ENCODE measurements at places on chromosomes 5 and 9. TPM values are rescaled to one million over a fixed set of nuclear protein-coding genes. Genes with fewer than 3 reads are reported as not detected.

DNA sequence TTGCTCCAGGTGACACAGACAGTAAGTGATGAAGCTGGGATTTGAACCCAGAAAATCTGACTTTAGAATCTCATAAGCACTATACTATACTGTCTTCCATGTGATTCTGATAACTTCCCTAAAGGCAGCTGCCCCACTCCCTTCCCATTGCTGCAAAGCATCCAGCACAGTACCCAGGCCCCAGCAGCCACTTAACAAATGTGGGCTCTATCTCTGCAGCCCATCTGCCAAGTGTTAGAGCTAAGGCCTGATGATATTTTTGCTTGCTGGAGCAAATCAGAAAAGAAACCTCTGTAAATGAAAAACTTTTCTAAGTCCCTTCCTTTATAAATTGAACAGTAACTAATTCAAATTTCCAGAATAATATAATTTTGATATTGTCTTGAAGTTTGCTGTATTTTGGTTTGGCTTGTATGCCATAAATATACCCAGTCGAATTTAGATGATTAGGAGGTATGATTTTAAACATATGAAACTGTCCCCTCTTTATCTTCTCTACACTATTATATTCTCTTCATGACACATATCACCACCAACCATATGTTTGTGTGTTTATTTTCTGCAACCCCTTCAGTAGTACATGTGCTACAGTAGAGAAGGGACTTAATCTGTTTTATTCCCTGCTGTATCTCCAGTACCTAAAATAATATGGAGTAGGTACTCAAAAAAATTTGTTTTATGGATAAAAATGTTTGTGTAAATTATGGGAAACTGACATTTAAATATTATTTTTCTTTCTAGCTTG lies 63.8 kb downstream of the SMIM15 start:
- H3K36me3 ChIP-seq = no peaks in the 10 kb centered on the region
- H3K4me3 ChIP-seq = no peak overlapping the region
- DNase-seq = no peak
- H3K27me3 ChIP-seq = no peaks in the 10 kb centered on the region

DNA sequence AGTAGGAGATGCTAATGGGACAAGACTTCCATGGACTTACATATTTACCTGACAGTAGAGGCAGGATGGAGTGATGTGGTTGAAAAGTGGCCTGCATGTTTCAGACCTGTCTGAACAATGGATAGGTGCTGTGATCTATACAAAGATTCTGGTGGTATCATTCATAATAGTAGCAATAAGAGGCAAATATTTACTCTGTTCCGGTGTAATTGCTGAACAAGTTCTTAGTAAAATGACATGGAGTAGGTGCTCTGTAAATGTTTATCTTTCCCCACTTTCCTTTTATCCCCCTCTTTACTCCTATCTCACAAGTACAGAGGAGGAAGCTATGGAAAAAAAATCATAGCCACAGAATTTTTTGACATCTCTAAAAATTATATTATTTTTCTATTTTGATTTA lies 159.0 kb upstream of the SLC12A2 start:
- no peaks in the 10 kb centered on the region for H3K4me1 ChIP-seq
- no peaks in the 10 kb centered on the region for H3K36me3 ChIP-seq
- DNase-seq = no peak

DNA sequence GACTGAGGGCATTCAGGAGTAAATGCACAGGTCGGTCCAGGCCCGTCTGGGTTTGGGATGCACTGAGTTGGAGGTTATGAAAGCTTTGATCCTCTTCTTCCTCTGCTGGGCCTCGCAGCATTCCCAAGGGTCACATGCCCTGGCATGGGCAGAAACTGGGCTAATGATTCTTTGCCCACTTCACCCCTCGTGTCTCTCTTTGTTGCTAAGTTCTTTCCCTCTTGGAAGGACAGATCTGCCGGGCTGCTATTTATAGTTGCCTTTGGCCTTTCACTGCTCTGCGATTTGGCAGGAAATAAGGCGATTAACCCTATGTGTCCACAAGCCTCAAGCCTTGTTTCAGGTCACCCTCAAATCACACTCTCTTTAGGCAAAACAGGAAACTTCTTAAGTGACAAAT lies 66.9 kb downstream of the ENTREP1 start:
- peaks cover 7% of the 10 kb centered on the region for H3K4me1 ChIP-seq
- no peak overlapping the region for H3K27ac ChIP-seq
- H3K27me3 ChIP-seq = no peaks in the 10 kb centered on the region
- H3K36me3 ChIP-seq = no peaks in the 10 kb centered on the region
- no peak overlapping the region for H3K4me3 ChIP-seq

- H3K4me1 ChIP-seq = peaks cover 7% of the 10 kb centered on the region
- no peak overlapping the region for H3K27ac ChIP-seq
- H3K36me3 ChIP-seq = no peaks in the 10 kb centered on the region
- no peak overlapping the region for H3K4me3 ChIP-seq
These were observed 185.6 kb downstream of the SNX18 start for GRCh38 chr5:54703133-54703532.

DNA sequence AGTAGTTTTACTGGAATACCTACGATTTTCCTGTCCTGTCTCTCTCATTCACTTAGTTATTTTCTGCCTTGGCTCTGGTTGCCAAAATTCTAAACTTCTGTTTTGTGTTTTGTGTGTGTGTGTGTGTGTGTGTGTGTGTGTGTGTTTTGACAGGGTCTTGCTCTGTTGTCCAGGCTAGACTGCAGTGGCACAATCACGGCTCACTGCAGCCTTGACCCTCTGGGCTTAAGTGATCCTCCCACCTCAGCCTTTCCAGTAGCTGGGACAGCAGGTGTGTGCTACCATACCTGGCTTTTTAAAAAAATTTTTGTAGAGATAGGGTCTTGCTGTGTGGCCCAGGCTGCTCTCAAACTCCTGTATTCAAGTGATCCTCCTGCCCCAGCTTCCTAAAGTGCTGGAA lies 17.2 kb downstream of the UBE2D2 start:
- H3K27me3 ChIP-seq = no peaks in the 10 kb centered on the region
- H3K27ac ChIP-seq = no peak overlapping the region
- H3K4me1 ChIP-seq = peaks cover 5% of the 10 kb centered on the region
- H3K36me3 ChIP-seq = no peaks in the 10 kb centered on the region
- no peak overlapping the region for H3K4me3 ChIP-seq

DNA sequence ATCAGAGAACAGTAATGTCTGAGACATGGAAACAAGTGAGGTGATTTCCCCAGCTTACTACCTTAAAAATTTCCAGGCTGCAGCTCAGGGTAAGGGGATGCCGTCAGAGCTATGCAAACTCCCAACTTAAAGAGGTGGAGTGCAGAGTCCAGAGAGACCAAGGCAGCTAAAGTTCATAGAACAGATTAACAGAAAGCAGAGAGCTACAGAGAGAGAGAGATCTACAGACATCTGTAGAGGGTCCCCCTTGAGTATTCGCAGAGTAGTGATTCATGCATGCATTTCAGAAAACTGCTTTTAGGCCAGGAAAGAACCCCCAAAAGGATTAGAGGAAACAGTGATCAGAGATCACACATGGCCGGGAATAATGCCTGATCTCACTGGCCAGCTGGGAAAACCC lies 306.2 kb upstream of the PUM3 start:
- no peaks in the 10 kb centered on the region for H3K27me3 ChIP-seq
- DNase-seq = no peak
- H3K27ac ChIP-seq = no peak overlapping the region
- no peaks in the 10 kb centered on the region for H3K4me1 ChIP-seq
- no peaks in the 10 kb centered on the region for H3K36me3 ChIP-seq

GRCh38 chr5:56814361-56814962 lies 887 bp upstream of the MAP3K1 start:
- H3K4me3 ChIP-seq = peak overlapping the region; percentile 81
- no peaks in the 10 kb centered on the region for H3K27me3 ChIP-seq
- H3K4me1 ChIP-seq = peaks cover 2% of the 10 kb centered on the region
- peak overlapping the region; percentile 76 for H3K27ac ChIP-seq

DNA sequence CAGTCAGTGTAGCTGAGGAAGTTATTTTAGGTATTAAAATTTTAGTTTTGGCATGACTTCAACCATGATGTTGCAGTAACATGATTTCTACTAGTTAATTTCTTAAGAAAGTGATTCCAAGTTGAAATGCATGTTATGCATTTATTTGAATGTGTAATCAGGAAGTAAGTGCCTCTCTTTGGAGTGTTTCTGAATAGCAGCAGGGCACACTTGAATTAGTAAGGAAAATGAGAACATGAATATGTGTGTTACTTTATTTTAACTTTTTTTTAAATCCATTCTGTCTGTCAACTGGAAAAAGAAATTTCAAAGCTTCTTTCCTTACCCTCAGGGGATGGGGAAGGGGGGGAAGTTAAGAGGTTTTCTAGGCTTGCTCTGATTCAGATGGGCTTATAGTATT lies 40.4 kb downstream of the CTNNA1 start:
- no peak overlapping the region for H3K4me3 ChIP-seq
- peaks cover 1% of the 10 kb centered on the region for H3K4me1 ChIP-seq
- no peaks in the 10 kb centered on the region for H3K36me3 ChIP-seq
- no peak overlapping the region for H3K27ac ChIP-seq
- no peaks in the 10 kb centered on the region for H3K27me3 ChIP-seq

GRCh38 chr5:140540227-140540626 lies 7.2 kb upstream of the EIF4EBP3 start:
- no peaks in the 10 kb centered on the region for H3K27me3 ChIP-seq
- no peaks in the 10 kb centered on the region for H3K36me3 ChIP-seq
- H3K27ac ChIP-seq = no peak overlapping the region
- H3K4me1 ChIP-seq = no peaks in the 10 kb centered on the region

DNA sequence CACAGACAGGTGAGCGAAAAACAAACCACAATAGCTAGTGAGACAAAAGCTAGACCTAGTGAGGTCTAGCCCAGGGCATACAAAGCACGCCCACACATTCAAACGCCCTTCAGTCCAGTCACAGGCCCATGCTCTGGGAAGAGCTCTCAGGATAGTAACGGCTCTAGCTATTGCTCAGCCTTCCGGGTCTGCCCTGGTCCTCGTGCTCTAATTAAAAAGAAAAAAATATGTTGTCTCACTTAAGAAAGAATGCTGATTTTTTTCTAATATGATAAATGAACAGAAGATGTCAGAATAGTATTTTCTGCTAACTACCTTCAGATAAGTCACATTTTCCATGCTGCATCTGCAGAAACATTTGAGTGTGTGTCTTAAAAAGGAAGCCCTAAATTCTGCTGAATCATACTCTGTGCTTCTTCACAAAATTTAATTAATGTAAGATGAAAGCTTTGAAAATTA lies 94.5 kb downstream of the PLPP1 start:
- DNase-seq = no peak
- no peak overlapping the region for H3K4me3 ChIP-seq
- peaks cover 9% of the 10 kb centered on the region for H3K4me1 ChIP-seq
- H3K27ac ChIP-seq = peak overlapping the region; percentile 54

DNA sequence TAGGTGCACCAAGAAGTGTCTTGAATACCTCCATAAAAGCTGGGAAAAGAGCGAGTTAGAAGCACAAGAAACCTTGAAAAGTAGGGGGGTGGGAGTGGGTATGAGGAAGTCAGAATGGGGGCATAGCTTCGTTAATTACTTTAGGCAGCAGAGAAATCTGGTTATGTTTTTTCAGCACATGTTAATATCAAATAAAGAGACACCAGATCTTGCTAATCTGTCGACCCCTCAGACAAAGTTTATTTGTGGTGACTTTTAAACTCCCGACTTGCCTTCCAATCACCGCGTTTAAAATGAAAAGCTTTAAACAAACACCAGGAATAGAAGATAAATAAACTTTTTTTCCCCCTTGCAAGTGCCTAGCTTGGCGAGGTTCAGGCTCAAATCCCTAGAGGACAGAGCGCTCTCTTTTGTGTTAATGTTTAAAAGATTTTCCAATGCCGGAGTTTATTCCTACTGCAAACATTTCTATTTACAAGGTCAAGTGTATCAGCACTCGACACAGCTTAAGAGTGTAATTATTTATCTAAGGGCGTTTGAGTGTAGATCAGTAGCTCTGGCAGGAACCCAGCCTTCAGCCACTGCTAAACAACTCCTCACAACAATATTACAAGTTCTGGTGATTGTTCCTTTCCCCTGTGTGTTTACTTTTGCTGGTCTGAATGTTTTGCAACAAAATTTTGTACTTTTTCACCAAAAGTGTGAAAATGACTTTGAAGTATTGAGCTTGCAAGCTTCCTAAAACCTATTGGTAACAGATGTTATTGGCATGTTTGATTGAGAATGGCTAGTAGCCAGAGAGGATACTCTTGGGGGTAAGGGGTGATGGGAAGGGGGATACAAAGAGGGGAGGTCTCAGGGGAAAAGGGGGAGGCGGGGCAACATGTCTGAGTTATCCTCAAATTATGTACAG lies 3.8 kb downstream of the GAS1 start:
- peak overlapping the region; percentile 18 for H3K27ac ChIP-seq
- DNase-seq = no peak
- H3K4me1 ChIP-seq = no peaks in the 10 kb centered on the region
- H3K27me3 ChIP-seq = no peaks in the 10 kb centered on the region
- no peaks in the 10 kb centered on the region for H3K36me3 ChIP-seq

DNA sequence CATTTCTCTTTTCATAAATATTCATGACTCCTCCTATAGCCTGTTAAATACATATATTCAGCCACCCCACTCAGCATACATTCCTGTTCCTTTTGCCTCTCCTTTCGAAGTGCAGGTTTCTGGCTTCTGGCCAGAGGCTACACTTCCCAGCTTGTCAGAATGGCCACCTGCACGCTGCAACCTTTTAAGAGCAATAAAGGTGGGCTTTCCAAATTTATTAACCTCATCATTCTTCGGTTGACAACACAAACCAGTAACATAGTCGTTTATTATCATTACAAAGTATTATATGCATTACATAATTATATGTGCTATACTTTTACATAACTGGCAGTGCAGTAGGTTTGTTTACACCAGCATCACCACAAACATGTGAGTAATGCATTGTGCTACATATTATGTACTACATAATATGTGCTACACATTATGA lies 16.5 kb upstream of the TMEM171 start:
- H3K27ac ChIP-seq = no peak overlapping the region
- H3K4me1 ChIP-seq = no peaks in the 10 kb centered on the region
- H3K4me3 ChIP-seq = no peak overlapping the region
- H3K27me3 ChIP-seq = no peaks in the 10 kb centered on the region

GRCh38 chr9:114450833-114451706 lies 54.2 kb downstream of the WHRN start:
- no peaks in the 10 kb centered on the region for H3K27me3 ChIP-seq
- peaks cover 7% of the 10 kb centered on the region for H3K4me1 ChIP-seq
- no peak overlapping the region for H3K4me3 ChIP-seq
- no peaks in the 10 kb centered on the region for H3K36me3 ChIP-seq

- no peak overlapping the region for H3K4me3 ChIP-seq
- H3K4me1 ChIP-seq = no peaks in the 10 kb centered on the region
- H3K36me3 ChIP-seq = no peaks in the 10 kb centered on the region
- H3K27me3 ChIP-seq = no peaks in the 10 kb centered on the region
- no peak for DNase-seq
- H3K27ac ChIP-seq = no peak overlapping the region
These were observed 13.4 kb upstream of the UNC5A start for GRCh38 chr5:176796970-176797369.

GRCh38 chr5:132816554-132816953 lies 3.5 kb downstream of the SOWAHA start:
- H3K4me3 ChIP-seq = no peak overlapping the region
- no peaks in the 10 kb centered on the region for H3K36me3 ChIP-seq
- H3K27me3 ChIP-seq = no peaks in the 10 kb centered on the region
- H3K4me1 ChIP-seq = no peaks in the 10 kb centered on the region
- DNase-seq = no peak

The SLC1A1 gene
- total RNA-seq = 1.7 TPM

The DMGDH gene
- 4.1 TPM for total RNA-seq

The BRD3 gene
- 51.4 TPM for total RNA-seq

The MFAP3 gene
- total RNA-seq = 27.8 TPM

The TAF11L6 gene
- not detected for total RNA-seq

All from ovary (tissue), 10 donors.